Renal pelvis (tissue), 12 donors: ENCODE measurements at places on chromosomes 11 and 22. TPM values are rescaled to one million over a fixed set of nuclear protein-coding genes. Genes with fewer than 3 reads are reported as not detected.

GAS2 gene
- 10.6 TPM for polyA plus RNA-seq

IPO7 gene
- polyA plus RNA-seq, result 98.4 TPM

CERK gene
- polyA plus RNA-seq, result 52.7 TPM

ART1 gene
- not detected for polyA plus RNA-seq

DNA sequence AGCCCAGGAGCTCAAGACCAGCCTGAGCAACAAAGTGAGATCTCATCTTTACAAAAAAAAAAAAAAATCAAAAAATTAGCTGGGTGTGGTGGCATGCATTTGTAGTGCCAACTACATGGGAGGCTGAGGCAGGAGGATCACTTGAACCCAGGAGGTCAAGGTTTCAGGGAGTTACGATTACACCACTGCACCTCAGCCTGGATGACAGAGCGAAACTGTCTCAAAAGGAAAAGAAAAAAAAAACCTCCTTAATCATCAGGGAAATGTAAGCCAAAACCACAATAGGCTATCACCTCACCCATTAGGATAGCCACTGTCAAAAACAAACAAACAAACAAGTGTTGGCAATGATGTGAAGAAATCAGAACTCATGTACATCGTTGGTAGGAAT, 13.4 kb downstream of the DGCR2 start:
- DNase-seq, result no peak

DNA sequence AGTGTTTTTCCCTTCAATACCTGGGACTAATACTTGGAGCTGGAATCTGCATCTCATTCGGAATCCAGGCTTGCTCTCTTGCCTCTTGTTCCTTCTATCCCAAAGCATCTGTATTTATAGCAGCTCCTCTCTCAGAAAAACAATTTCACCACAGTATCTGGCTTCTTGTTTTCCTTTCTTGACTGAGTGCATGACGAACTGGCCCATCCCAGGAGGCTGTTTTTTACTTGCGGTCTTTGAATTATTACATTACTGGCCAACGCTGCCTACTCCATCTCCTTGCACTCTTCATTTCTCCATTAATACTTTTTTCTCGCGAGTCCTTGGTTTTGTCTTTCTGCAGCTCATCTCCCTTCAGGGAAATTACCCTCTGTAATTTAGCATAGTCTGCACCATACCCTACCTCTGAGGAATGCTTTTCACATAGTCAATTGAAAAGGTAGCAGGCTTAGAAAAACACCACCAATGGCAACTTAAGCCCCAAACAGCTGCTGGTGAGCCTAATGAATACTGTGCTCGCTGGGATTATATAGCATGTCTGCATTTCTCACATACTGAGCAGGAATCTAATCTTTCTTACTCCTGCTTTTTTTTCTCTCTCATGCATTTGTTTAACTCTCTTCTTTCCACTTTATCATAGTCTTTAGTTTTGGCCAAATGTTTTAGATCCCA, 277.4 kb upstream of the SESN3 start:
- DNase-seq, result no peak

DNA sequence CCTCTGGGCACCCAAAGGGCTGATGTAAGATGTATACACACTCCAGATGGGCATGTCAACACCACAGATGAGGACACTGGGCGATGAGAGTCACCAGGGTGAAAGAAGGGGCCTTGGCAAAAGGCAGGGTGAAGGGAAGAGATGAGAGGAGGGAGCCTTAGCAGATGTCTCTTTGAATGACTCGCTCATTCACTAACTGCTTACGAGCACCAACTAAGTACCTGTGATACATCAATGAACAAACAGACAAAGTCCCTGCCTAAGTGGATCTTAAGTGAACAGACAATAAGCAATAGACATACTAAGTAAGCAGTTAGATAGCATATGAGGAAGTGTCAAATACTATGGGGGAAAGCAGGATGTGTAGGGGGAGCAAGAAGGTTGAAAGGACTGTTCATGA, 7.5 kb downstream of the ME3 start:
- no peak for DNase-seq

DNA sequence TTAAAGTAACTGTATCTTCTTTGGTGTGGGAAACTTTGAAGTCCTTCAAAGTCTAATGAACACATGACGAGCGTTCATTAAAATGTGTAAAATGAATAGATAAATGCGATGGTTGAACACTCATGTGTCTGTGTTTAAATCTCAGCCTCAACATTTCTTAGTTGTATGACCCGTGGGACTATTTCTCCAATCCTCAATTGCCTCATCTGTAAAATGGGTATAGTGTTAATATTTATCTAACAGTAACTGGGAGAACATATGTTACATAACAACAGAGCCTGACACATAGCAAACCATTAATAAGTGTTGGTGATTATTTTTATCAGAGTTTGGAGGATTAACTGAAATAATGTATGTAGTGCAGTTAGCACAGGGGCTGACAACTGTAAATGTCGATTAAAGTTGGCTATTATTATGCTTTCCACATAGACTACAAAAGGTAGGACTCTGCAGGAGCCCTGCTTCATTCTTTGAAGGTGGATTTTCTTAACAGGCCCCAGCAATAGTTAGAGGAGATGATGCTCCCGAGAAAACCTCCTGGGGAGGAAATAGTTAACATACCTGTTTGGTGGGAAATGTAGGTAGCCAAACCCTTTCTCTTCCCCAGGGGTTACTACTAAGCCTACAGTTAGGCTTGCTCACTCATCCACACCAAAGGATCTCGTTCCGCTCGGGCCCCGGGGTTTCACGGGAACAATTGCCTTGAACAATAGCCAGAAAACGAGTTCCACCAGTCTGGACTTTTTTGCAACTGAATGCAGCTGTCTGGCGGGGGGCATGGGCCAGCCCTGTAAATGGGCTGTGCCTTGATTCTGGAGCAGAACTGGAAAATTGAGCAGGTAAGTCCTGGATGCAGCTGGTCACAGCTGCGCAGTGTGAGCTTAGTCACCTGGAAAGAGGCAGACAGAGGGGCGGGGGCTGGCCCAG, 133.4 kb downstream of the DBX1 start:
- DNase-seq, result peak; percentile 82

GRCh38 chr11:15942936-15943335, 413.4 kb downstream of the SOX6 start:
- DNase-seq, result no peak

DNA sequence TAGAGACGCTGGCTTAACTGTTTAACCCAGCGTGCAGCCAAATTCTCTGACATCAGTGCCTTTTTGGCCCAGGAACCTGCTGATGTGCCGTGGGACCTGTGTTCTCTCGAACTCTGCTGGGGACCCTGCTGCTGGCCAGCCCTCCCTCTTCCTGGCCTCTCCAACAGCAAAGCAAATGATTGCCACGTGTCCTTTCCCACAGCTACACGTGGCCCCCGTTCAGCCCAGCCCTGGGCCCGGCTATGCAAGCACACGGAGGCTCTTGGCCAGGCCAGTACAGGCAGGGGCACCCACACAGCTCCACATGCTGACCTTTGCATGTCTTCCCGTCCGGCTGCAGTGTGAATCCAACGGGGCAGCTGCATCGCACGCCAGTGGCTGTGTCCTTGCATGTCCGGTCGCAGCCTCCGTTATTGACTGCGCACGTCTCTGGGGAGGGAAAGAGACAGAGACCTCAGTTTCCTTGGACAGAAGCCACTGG, 51.6 kb upstream of the TTLL12 start:
- DNase-seq, result no peak

- no peak for DNase-seq
These were observed 24.3 kb upstream of the TRAF6 start for GRCh38 chr11:36534276-36534840.

DNA sequence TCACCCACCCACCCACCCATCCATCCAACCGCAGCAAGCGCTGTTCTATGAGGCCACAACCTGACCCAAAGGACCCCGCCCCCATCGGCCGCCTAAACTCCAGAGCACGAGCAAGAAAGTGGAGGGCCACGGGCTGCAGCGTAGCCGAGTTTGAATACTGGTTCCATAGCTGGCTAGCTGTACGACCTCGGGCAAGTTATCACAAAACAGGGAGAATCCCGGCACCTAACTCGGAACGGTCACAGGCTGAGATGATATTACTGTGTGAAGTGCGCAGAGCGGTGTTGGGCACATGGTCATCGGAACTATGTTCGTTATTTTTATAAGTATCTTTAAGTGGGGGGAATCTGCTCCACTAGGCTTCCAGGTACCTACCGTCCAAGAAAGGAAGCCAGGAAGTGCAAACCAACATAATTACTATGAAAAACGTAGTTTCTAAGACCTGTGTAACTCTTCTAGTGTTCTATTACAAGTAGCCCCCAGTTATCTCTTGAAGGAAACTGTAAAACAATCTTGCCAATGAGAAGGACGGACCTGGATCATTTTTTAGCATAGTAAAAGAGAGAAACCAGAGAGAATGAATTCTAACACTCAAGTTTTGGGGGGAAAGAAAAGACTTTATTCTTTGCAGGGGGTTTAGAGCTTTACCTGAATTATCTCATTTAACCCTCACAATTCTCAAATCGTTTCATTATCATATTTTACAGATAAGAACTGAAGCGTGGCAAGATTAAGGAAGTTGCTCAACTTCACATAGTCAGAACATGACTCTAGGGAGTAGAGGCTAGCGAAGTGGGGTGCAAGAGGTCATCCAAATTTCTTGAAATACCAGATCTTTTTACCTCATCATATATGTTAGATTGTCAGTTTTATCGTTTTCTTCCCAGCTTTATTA, 663 bp upstream of the BUD13 start:
- DNase-seq, result peak; percentile 59

GRCh38 chr11:36238036-36238631, 51.1 kb downstream of the COMMD9 start:
- no peak for DNase-seq

- no peak for DNase-seq
These were observed 18.8 kb downstream of the SBF1 start for GRCh38 chr22:50456026-50456425.

DNA sequence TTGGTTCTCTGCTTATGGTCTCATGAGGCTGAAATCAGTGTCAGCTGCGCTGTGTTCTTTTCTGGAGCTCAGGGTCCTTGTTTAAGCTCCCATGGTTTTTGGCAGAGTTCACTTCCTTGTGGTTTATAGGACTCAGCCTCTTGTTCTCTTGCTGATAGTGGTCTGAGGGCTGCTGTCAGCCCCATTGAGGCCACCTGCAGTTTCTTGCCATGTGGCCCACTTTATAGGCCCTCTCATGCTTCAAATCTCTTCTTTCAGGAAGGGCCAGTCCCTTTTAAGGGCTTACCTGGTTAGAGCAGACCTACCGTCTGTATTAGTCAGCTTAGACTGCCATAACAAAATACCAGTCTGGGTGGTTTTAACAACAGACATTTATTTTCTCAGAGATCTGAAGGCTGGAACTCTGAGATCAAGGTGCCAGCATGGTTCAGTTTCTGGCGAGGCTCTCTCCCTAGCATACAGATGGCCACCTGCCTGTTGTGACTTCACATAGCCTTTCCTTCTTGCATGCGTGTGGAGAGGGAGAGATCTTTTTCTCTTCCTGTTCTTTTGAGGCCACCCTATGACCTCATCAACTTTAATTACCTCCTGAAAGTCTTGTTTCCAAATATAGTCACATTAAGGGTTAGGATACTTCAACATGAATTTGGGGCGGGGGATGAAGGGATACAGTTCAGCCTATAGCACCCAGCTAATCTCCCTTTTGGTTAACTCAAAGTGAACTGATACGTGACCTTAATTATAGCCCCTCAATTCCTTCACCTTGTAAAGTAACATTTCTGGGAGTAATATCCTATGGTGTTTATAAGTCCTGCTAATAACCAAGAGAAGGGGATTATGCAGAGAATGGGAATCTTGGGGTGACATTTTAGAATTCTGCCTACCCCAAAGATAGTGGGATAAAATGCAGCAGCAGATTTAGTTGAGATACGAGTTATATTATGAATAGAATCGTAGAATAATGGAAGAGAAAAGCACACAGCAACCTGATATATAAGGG, 131.8 kb downstream of the UVRAG start:
- peak; percentile 20 for DNase-seq
